ENCODE measurements at places on chromosomes 6 and 20. TPM values are rescaled to one million over a fixed set of nuclear protein-coding genes. Genes with fewer than 3 reads are reported as not detected.

LRRC1 gene
- 6.1 TPM for total RNA-seq

NT5E gene
- 10.6 TPM for total RNA-seq

ECT2L gene
- 1.1 TPM for total RNA-seq

LYRM2 gene
- 18.9 TPM for total RNA-seq

SNPH gene
- total RNA-seq = 10.1 TPM

SPATA25 gene
- 1.1 TPM for total RNA-seq

GRCh38 chr6:143864234-143864633 lies at the start of gene ZC2HC1B:
Gene ZC2HC1B (plus strand): TSS chr6:143864474. CDS start chr6:143864540, 66 bp downstream.
- H3K27me3 ChIP-seq = no peaks in the 10 kb centered on the region
- H3K4me1 ChIP-seq = no peaks in the 10 kb centered on the region
- no peak within 1 kb of the TSS for H3K27ac ChIP-seq
- H3K4me3 ChIP-seq = no peak within 1 kb of the TSS

DNA sequence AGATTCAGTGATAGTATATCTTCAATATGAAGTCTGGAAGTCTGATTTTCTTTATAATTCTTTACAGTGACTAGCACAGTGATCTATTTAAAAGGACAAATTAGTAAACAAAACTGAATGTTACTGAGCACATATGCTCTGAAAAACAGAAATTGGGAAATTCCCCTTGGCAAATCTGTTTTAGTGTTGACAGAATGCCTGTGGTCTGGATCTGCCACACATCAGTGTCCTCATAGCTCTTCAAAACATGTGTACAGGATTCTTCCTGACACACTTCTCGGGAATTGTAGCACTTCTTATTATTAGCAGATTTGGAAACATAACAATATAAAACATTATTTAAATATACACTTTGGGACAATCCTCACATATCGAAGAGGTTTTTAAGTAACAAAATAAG lies 354.3 kb downstream of the COL12A1 start:
- H3K4me1 ChIP-seq = no peaks in the 10 kb centered on the region
- H3K27ac ChIP-seq = no peak overlapping the region
- DNase-seq = no peak
- H3K27me3 ChIP-seq = no peaks in the 10 kb centered on the region
- no peak overlapping the region for H3K4me3 ChIP-seq

DNA sequence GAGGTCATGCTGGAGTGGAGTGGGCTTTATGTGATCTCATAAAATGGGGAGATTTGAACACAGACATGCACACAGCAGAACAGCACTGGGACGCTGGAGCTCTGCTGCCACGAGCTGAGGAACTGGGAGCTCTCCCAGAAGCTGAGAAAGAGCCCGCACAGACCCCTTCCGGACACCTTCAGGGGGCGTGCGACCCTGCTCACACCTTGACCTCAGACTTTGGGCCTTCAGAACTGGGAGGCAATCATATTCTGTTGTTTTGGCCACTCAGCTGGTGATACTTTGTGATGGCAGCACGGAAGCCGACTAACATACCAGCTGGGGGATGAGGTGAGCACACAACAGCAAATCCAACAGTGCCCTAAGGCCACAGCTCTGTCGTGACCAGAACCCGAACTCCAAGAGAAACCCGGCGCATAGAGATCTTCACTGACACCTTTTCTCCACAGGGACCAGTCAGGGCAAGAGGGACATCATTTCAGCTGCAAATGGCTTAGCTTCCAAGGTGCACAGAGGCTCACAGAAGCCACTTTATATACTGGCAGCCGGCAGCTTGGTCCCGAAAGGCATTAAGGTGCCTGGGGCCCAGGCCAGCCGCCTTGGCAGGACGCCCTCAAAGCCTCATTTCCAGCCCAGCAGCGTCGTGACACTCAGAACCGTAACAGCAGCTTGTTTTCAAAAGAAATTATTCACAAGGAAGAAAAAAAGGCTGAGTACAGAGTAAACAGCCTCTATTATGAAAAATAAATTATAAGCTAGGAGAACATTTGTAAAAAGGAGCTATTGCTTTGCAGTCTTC lies 89.3 kb downstream of the RNASET2 start:
- no peak for DNase-seq
- H3K36me3 ChIP-seq = no peaks in the 10 kb centered on the region
- H3K4me1 ChIP-seq = peaks cover 12% of the 10 kb centered on the region
- H3K4me3 ChIP-seq = no peak overlapping the region
- peaks cover 5% of the 10 kb centered on the region for H3K27me3 ChIP-seq

GRCh38 chr20:2840967-2841531 lies 504 bp downstream of the VPS16 start:
- peak; percentile 80 for DNase-seq
- H3K27me3 ChIP-seq = no peaks in the 10 kb centered on the region
- peaks cover 21% of the 10 kb centered on the region for H3K4me1 ChIP-seq
- H3K4me3 ChIP-seq = peak overlapping the region; percentile 98
- no peaks in the 10 kb centered on the region for H3K36me3 ChIP-seq

DNA sequence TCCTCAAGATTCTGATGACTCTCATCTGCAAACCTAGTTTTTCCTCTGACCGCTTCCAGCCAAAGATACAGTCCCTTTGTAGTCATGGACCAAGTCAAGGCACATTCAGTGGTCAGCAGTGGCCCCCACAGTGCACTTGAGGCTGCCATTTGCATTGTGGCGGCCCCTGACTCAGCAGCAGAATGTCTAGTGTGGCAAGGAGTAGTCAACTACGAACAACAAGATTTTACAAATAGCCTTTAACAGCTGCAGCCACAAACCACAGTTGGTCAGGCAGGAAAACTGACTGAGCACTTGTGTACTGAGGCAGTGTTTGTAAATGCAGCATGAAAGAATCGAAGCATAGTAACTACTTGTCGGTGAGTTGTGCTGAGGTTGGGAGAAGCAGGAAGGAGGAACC lies 49.6 kb downstream of the SLC2A12 start:
- no peak for DNase-seq
- H3K27me3 ChIP-seq = no peaks in the 10 kb centered on the region
- H3K4me1 ChIP-seq = no peaks in the 10 kb centered on the region
- H3K27ac ChIP-seq = no peak overlapping the region
- no peak overlapping the region for H3K4me3 ChIP-seq
- H3K36me3 ChIP-seq = no peaks in the 10 kb centered on the region

DNA sequence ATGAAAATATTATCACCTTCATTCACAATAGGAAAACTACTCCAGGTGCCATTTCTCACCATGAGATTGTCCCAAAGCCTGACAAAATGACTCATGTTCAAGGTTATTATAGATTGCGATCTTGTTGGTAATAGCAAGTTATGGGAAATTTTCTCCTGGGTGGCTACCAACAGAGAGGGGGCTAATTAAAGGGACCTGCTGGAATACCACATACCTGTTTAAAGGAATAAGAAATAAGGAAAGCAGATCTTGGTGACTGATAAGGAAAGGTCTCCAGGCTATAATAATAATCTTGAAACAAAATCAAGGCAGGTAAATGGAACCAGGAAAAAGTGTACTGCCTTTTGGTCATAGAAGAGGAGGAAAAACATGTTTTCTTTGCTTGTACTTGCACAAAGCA lies 1.4 kb downstream of the SLC52A3 start:
- H3K4me3 ChIP-seq = no peak overlapping the region
- H3K36me3 ChIP-seq = no peaks in the 10 kb centered on the region
- no peaks in the 10 kb centered on the region for H3K4me1 ChIP-seq
- no peaks in the 10 kb centered on the region for H3K27me3 ChIP-seq
- DNase-seq = no peak

DNA sequence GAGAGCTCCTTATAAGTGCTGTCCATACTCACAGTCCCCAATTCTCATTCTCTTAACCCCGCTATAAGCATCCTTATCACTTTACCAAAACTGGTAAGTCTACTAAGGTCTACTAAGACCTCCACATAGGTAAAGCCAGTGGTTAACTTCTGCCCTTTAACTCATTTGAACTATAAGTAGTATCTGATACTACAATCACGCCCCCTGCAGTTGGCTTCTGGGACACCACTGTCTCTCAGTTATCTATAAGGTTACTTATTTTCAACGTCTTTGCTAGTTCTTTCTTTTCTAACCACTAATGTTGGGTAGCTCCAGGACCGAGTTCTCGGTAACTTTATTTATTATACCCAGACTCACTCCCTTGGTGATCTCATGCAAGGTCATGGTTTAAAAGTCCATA lies 142.6 kb downstream of the ARHGAP18 start:
- H3K27me3 ChIP-seq = no peaks in the 10 kb centered on the region
- no peak overlapping the region for H3K27ac ChIP-seq
- DNase-seq = no peak
- H3K36me3 ChIP-seq = no peaks in the 10 kb centered on the region

DNA sequence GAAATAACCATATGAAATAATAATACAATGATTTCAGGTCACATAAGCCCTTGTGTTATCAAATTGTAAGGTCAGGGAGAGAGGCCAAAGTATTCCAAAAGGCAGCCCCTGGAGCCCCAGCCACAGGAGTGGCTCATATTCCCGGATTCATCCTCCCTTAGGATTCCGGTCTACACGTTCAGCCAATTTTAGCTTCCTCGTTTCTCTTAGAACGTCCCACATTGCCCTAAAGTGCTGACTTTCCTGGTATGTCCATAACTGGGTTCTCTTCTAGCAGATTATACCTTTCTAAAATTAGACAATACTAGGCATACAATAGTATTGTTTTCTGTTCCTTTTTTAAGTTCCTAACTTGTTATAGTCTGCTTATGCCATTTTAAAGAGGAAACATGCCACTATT lies 192.7 kb upstream of the NOX3 start:
- no peak for DNase-seq
- H3K4me1 ChIP-seq = peaks cover 6% of the 10 kb centered on the region
- no peaks in the 10 kb centered on the region for H3K36me3 ChIP-seq
- no peaks in the 10 kb centered on the region for H3K27me3 ChIP-seq

DNA sequence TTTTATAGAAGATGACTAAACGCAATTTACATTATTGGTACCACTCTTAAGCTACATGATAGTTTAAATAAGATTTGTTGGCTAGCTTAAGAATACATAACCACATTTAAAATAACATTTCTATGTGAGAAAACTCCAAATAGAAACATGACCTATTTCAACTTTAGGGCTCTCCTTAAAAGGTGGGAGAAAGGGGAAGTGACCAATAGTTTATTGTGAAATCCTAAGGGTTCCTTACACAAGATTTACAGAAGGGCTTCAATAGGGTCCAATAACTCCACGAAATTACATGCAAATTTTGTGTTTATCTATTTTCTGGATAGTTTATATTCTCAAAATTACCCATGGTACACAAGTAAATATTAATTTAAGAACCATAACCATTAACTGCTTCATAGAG lies 91.6 kb upstream of the DST start:
- H3K27ac ChIP-seq = no peak overlapping the region
- H3K4me1 ChIP-seq = peaks cover 16% of the 10 kb centered on the region
- no peaks in the 10 kb centered on the region for H3K27me3 ChIP-seq
- H3K36me3 ChIP-seq = no peaks in the 10 kb centered on the region
- H3K4me3 ChIP-seq = no peak overlapping the region

DNA sequence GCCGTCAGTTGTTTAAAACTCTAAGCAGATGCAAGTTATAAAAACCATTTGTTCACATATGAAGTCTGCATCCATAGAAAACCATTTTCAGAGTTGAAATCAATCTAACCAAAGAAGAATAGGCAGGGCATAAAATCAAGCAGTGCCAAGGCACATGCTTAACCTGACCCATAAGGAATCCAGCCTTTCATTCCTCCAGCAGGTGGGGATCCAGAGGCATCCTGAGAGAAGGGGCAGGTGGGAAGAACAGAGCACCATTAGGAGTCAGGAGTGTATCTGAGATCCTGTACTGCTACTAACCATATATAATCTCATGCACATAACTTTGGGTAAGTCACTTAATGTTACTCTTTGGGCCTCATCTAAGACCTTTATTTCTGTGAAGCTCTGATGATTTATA lies 29.4 kb upstream of the FOXO3 start:
- no peaks in the 10 kb centered on the region for H3K4me1 ChIP-seq
- no peak overlapping the region for H3K4me3 ChIP-seq
- no peak for DNase-seq
- H3K27me3 ChIP-seq = no peaks in the 10 kb centered on the region

- H3K4me1 ChIP-seq = no peaks in the 10 kb centered on the region
- H3K4me3 ChIP-seq = no peak overlapping the region
- H3K36me3 ChIP-seq = no peaks in the 10 kb centered on the region
- H3K27me3 ChIP-seq = no peaks in the 10 kb centered on the region
- H3K27ac ChIP-seq = no peak overlapping the region
Observed at GRCh38 chr6:7163661-7164071, 55.9 kb downstream of the RREB1 start.

GRCh38 chr20:63135411-63135810 lies 80.5 kb downstream of the YTHDF1 start:
- no peak overlapping the region for H3K27ac ChIP-seq
- H3K4me1 ChIP-seq = no peaks in the 10 kb centered on the region
- no peak overlapping the region for H3K4me3 ChIP-seq
- H3K36me3 ChIP-seq = no peaks in the 10 kb centered on the region
- no peak for DNase-seq

DNA sequence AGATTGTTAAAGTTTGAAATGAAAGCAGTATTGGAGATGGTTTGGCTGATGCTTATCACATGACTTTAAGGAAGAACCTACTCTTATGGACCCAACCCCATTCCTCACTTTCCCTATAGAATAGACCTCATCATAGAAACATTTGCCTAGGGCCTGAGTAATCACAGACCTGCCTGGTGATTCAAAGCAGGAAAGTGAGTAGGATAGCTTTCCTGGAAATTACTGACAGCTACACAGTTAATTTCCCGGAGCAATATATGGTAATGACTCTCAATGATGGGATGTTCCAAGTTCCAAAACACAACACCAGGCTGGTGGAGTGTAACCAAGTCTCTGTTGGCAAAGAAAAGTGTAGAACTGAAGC lies 233.8 kb downstream of the SIM1 start:
- no peak overlapping the region for H3K27ac ChIP-seq
- no peak for DNase-seq

DNA sequence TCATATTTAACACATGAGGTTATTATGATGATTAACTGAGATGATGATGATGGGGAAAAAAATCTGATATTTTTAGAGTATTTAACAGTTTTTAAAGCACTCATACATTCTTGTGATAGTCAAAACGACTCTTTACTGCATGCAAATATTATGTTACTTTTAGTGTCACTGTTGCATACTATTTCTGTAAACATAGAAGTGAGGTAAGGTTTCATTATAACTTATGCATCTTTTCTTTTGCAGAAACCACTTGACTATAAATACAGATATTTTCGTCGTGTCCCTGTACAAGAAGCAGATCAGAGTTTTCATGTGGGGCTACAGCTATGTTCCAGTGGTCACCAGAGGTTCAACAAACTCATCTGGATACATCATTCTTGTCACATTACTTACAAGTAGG lies 30.1 kb downstream of the FBXO9 start:
- H3K36me3 ChIP-seq = peaks cover 78% of the 10 kb centered on the region
- DNase-seq = no peak
- no peak overlapping the region for H3K27ac ChIP-seq
- no peaks in the 10 kb centered on the region for H3K27me3 ChIP-seq

DNA sequence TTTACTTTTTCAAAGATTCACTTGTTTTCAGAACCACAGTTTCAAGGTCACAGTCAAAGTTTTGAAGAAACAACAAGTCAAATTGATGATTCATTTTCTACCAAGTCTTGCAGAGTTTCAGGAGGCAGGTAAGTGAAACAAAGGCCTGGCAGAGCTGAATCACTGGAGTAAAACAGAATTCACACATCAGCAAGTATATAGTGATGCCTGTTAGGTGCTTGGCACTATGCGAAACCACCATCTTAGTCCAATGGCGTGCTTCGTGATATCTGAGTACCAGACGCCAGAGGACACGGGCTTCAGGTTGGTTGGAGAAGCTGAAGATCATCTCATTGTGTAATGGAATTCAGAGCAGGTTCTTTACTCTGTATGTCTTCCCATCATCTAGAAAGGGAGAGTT lies 75.9 kb downstream of the RTN4IP1 start:
- H3K4me1 ChIP-seq = no peaks in the 10 kb centered on the region
- DNase-seq = no peak
- H3K4me3 ChIP-seq = no peak overlapping the region
